ENCODE measurements at places on chromosomes 13 and 19.

GRCh38 chr19:41912899-41913537, 15.2 kb downstream of the ERFL start:
- no peak for DNase-seq

- DNase-seq, result peak; percentile 66
Measured at GRCh38 chr13:97257800-97258799, 36.0 kb downstream of the MBNL2 start.

DNA sequence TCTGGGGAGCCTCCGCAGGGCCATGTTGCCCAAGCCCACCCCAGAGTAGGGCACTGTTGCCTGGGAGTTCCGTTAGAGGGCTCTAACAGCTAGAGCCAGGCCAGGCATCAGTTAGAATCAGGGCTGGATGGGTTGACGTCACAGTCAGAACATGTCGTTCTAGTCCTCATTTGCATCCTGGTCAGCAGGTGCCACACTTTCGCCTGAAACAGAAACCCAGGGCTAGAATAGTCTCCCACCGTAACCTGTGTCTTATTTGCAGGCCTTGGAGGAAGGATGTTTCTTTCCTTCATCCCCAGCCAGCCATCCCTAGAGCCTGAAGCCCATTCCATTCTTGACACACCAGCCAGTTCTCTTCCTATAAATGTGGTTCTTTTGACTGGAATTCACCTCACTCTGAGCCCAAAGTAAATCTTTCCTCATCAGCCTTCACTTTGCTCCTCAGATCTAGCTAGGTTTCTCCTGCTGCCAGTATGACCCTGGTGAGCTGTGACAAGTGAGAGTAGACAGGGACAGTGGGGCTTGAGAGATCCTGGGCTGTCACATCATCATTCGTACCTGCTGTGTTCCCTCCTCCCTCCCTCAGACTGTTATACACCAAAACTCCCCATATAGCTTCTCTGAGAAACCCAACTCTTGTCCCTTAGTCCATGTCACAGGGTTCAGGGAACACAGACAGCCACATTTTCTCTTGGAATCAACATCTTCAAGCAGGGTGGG, 12.2 kb upstream of the CCDC97 start:
- no peak for DNase-seq

- no peak for DNase-seq
Measured at GRCh38 chr19:34664168-34664567, 12.8 kb downstream of the SCGB2B2 start.

- no peak for DNase-seq
Measured at GRCh38 chr13:31756346-31756745, 17.0 kb downstream of the RXFP2 start.

DNA sequence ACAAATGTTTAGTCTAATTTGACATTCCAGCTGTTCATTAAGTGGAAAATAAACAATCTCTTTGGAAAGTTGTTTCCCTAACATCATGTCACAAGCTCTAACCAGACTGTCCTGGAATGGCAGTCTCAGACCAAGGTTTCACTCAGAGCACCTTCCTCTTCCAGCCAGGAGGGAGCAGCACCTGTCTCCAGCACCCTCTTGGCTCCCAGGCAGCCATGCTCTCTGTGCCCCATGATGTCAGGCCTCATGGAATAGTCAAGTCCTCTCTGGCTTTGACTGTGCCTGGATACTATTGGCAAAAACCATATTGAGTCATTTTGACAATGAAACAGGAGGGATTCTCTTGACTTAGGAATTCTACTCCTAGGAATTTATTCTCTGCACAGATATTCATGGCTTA, 171.4 kb downstream of the OXGR1 start:
- no peak for DNase-seq

DNA sequence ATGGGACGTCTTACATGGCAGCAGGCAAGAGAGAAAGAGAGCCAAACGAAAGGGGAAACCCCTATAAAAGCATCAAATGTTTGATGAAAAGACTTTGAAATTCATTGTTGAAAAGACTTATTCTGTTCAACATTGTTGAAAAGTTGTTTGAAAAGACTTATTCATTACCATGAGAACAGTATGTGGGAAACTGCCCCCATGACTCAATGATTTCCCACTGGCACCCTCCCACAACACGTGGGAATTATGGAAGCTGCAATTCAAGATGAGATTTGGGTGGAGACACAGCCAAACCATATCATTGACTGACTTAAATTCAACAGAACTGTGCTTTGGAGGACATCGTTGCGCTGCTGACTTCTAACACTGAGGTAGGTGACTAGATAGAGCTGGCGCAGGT, 48.0 kb upstream of the RCBTB2 start:
- DNase-seq, result no peak

- DNase-seq, result no peak
Measured at GRCh38 chr13:49022472-49023144, 46.9 kb downstream of the FNDC3A start.

- no peak for DNase-seq
Measured at GRCh38 chr19:3642987-3643673, 16.5 kb upstream of the CACTIN start.

DNA sequence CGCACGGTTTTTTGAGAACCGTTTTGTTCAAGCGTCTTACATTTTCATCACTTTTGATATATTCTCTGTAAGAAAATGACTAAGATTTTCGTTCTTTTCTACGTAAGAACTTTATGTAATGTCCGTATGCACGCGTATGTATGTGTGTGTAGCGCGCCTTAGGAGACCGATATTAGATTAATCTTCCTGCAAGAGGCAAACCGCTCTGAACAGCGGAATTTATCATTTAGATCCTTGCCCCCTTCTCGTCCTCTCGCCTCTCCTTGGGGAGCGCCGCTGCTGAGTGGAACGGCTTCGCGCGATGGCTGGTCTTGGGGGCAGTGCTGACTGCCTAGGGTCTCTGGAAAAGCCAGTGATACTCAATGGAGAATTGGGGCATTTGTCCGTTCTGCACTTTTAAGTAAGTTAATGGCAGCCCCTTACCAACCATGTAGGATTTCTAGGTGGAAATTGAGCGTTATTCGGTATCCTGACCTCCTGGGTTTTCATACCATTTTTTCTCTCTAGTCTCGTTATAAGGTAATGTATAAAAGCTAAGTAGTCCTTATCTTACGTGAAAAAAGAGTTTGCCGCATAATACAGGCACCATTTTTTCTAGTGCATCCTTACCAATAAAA, 4.7 kb downstream of the MAB21L1 start:
- DNase-seq, result no peak

- peak; percentile 4 for DNase-seq
Measured at GRCh38 chr13:60356970-60357369, 40.0 kb upstream of the TDRD3 start.

- no peak for DNase-seq
Measured at GRCh38 chr13:46552303-46552682, 677 bp upstream of the LRCH1 start.

DNA sequence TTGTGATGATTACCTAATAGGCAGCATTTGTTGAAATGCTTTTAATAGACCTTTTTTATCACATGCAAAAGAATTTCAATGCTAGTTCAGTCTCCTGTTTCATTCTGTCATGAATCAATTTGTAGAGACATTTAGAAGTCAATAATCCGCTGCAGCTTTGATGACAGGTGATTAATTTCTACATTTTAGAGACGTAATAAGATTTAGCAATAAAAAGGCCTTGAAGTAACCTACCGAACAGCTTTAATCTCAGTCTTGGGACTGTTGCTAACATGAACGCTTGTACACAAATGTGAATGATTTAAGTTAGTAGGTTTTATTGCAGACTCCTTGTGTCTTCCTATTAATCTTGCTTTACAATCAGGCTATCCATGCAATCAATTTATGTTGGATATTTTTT, 186.5 kb downstream of the MZT1 start:
- no peak for DNase-seq

DNA sequence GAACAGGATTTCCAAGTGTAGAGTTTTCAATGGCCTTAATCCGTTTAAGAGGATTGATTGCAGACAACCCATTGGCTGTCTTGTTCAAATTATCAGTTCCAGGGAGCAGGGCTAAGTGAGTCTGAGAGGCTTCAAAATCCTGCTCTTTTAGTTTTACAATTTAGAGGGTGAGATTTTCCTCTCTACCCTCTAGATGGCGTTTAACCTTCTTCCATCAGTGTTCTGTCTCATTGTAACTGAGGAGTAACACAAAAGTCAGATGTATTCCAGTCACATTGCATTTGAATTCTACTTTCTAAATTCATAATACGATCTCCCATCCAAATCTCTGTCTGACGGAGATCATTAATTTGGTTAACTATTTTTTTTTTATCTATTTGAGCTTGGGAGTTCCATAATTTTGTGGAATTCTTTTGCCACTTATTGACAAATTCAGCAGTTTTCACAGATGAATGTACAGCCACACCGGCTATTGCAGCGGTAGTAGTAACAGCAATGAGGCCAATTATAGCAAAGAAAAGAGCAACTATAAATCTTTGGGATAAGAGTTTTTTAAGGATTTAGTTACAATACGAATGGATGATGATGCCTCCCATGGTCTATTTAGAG, 7.8 kb upstream of the C19orf84 start:
- DNase-seq, result peak; percentile 62

DNA sequence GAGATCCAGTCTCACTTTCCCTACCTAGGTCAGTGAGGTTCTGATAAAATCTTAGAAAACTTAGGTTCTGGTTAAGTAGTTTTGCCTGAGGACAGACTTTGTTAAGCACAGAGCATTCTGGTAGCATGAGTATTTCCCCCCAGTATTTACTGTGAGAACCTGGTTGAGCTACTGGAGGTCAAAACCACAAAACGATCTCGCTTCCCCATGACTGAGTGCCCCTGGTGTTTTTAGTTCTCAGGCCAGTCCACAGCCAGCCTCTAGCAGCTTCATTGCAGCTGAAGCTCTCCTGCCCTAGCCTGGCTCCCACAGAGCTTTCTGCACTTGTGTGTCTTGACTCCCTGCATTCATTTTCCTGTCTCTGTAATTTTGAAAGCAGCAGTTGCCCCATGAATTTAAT, 1138.2 kb downstream of the UQCRFS1 start:
- no peak for DNase-seq

- no peak for DNase-seq
Measured at GRCh38 chr13:113579686-113580085, 4.9 kb upstream of the TFDP1 start.

DNA sequence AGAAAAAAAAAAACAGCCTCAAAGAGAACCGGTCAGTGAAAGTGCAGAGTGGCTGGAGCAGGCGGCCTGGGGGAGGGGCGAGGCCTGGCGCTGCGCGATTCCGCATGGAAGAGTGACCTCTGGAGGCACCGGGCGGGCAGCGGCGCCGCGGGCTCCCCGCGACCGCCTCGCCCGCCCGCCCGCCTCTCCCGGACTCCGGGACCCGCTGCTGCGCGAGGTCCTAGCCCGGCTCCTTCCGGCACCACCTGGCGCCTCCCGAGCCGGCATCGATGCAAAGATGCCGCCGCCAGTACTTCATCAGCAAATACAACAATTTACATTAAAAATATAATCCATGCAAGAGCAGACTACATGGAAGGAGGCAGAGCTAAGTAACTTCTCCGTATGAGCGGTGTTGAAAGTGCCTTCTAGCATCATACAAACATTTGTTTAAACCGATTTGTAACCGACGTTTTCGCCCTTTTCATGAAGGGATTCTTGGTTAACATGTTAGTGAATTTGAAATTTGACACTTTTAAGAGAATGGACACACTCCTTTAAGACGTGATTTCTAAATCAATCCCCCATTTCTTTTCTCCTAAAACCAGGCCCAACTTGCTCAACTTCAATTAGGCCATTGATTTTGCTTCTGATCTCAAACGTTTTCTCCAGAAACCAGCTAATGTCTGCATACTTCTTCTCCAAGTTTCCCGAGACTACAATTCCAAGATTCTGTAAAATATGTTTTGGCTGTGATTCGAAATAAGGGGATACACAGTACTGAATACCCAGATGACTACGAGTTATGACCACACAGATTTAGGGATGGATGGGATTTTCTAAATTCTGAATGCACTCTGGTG, 2.1 kb downstream of the EFNB2 start:
- DNase-seq, result peak; percentile 55

DNA sequence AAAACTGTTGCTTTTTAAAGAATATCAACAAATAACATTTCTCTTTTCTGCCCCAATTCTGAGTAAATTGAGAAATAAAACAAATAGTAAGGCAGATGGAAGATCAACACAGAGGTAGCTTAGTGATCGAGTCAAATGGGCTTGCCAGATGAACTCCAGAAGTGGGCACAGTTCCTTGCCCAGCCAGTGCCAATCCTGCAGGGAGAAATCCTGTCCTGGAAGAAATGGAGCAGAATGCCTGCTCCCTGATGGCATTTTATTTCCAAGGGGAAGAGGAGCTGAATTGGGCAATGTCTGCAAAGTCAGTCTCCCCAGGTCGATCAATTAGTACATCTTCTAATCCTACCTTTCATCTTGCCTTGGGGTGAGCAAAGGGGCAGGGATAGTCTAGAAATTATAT, 225.3 kb downstream of the NHLRC3 start:
- DNase-seq, result no peak

DNA sequence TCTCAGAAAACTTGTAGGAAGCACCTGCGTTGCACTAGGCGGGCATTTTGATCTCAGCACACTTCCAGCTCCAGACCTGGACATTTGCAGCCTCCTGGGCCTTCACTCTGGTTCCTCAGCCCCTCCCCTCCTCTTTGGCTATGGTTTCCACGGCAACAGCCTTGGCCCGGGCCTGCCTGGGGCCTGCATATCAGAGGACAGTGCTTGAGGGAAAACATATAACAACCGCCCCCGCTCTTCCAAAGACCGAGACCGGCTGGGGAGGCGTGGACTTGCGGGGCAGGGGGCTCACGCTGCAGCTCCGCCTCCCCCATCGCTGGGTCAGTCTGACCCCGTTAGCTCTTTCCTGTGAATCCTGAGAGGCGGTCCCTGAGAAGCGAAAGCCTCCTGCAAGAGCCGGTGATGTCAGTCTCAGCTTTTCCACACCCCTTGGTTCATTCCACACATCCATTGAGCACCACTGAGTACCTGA, 125.7 kb upstream of the PEG3 start:
- DNase-seq, result no peak

All from inflammatory macrophage treated with lipopolysaccharide for 4 hours (primary cell).